ENCODE measurements at places on chromosomes 5 and 9.
A peak's percentile ranks its signal among the peaks of the same experiment; 100 is the strongest.

GRCh38 chr9:133990366-133991213 lies 1.5 kb downstream of the VAV2 start:
- DNase-seq: no peak

GRCh38 chr5:115243412-115243811 lies 19.3 kb downstream of the PGGT1B start:
- no peak for DNase-seq

GRCh38 chr5:115456056-115456455 lies 88.5 kb downstream of the FEM1C start:
- no peak for DNase-seq

DNA sequence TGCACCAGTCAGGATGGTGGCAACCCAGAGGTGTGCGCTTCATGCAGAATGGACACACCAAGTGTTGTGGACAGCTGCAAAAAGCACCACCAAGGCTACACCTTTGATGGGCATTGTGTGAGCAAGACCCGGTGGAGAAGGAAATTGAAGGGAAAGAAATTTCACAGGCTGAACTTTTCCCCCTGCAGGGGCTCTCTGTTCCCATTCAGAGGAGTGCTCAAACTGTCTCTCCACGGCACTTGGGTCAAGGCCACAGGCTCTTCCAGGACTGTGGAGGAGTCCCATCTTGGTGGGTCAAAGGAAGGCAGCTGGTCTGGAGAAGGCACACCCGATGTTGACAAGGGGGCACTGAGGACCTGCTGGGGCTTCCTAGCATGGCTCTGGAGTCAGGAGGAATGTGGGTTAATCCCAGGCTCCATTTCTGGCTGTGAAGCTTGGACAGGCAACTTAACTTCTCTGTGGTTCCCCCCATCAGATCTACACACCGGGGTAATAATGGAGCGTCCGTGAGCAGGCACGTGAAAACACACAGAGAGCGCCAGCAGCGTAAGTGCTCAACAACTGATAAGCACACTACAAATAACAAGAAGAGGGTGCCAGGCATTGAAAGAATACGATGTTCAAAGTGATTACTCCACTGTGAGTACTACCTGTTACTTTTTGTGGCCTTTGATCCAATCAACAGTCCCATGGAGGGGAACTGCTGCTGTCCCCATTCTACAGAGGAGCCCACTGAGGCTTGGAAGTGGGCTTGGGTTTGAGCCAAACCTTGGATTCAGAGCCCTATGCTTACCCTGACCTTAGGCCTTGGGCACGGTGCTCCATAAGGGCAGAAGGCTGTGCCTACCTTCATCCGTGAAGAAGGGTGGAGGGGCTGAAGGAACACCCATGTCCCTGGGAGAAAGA lies 34.2 kb upstream of the TIFAB start:
- no peak for DNase-seq

DNA sequence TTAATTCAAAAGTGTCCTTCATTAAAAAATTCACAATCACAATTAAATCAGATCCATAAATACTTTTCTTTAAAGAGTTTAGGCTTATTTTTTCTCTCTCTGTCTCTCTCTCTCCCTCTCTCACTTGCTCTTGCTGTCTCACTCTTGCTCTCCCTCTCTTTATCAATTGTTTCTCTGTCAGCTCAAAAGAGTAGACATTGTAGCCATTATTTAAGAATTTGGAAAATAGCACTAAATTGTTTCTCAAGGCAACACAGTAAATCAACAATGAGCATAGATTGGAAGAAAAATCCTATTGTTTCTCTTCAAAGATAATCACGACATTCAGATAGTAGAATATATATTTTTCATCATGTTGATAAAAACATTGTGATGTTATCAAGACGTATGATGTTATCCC lies 1114.0 kb downstream of the PTPRD start:
- DNase-seq: no peak

DNA sequence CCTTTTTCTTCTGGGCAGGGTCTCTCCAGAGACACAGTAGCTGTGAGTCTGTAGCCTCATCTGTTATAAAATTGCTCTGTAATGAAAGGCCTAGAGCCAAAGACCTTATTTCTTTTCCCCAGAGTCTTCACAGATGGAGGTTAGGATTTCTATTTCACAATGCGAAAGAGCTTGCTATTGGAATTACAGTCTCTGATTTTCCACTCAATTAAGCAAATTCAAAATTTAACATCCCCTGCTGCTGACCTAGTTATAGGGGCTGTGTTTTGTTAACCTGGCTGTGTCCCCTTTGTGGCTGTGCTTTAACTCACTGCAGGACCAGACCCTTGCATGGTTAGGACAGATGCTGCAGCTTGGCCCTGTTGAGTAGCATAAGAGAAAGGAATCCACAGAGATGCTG lies 190.3 kb upstream of the NMUR2 start:
- no peak for DNase-seq

- DNase-seq: no peak
Measured at GRCh38 chr5:155394727-155395126, 381.2 kb downstream of the KIF4B start.

DNA sequence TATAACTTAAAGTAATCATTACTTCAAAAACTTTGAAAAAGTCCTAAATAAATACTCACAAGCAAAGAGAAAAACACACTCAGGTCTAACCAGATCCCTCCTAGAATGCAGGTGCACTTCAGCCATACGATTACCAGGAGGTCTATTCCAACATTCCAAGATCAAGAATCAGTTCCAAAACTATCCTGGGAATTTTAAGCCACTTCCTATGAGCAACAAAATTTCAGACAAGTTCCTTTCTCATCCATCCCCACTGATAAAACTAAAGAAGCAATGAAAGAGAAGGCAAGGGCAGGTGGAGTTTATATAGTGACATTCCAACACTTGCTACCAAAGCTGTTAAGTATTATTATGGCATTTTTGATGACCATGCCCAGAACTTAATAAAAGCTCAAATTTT lies 29.6 kb downstream of the MLLT3 start:
- DNase-seq: no peak

GRCh38 chr5:150660108-150660831 lies 781 bp upstream of the MYOZ3 start:
- no peak for DNase-seq

GRCh38 chr5:151239237-151239861 lies 13.6 kb upstream of the GM2A start:
- DNase-seq: peak; percentile 25

GRCh38 chr9:12863618-12864017 lies 88.8 kb downstream of the LURAP1L start:
- DNase-seq: no peak

DNA sequence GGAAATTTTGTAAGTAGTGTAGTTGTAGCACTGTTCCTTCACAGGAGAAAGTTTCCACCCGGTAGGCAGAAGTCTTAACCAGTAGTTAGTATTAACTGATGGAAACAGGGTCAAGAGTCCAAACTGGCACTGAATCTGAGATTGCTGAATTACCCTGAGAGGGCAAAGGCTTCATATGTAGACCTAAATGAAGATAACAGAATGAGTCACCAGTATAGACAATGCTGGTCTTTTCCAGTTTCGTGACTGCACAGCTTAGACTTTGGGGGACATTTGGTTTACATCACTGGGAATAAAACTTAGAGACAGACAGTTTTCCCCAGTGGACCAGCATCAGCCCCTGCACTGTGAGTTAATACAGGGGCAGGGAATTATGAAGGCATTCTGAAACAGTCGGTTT lies 60.5 kb downstream of the PCSK5 start:
- DNase-seq: no peak

DNA sequence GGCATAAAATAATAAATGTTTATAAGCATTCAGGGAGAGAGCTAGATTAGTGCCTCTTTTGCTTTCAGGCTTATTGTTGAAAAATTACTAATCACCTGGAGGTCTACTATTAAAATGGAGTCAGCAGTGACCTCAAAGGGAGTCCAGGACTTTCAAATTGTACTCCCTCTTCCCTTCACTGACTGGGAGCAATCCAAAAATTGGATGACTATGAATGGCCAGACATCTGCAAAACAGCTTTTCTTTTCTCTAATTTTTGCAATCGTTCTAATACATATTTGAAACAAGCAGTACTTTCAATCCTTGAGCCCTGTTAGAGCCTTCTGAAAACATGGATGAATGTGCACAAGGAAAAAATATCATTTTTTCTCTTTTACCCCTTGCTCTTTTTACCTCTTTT lies 461.8 kb downstream of the TMEM232 start:
- DNase-seq: no peak

- no peak for DNase-seq
Measured at GRCh38 chr9:5949103-5949699, 58.5 kb downstream of the MLANA start.

DNA sequence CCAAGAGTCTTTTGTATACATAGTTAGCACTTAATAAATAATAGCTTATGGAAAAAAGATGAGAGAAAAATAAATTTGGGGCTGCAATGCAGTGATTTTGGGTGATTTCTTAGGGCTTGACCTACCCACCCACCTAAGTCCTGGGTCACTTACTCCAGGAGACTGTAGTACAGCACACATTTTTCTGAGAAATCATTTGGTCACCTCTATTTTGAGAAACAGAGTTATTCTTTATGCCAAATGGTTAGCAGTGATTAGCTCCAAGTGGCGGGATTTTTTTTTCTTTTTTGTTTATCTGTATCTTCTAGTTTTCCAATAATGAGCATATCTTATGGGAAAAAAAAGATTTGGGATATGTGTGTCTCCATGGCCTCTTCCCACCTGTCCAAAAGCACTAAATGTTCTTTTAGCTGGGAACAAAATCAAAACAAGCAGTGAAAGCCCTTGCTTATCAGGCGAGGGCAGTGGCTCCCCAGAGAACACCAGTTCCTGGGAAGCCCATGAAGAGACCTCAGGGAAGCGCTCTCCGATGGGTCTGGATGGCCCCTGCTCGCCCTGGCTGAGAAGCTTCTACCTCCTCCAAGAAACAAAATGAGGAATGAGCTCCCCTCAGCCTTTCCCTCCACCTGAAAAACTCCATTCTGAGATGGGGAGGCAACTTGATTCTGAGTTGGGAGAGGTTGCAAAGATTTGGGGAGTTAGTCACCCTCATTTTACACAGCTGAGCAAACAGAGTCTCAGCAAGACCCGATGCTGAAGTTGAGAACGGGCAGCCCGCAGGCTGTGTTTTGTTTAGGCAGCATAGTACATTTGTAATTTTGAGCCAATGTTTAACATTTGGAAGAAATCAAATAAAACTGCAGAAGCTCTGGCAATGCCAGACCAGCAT lies 69.9 kb downstream of the CYFIP2 start:
- no peak for DNase-seq

- no peak for DNase-seq
Measured at GRCh38 chr9:37920471-37921167, 16.7 kb upstream of the SLC25A51 start.

- DNase-seq: no peak
Measured at GRCh38 chr5:81817980-81818379, 67.1 kb upstream of the SSBP2 start.

GRCh38 chr9:99109522-99109921 lies 4.6 kb downstream of the TGFBR1 start:
- DNase-seq: no peak

GRCh38 chr5:52740007-52740406 lies 47.7 kb upstream of the ITGA1 start:
- DNase-seq: no peak

DNA sequence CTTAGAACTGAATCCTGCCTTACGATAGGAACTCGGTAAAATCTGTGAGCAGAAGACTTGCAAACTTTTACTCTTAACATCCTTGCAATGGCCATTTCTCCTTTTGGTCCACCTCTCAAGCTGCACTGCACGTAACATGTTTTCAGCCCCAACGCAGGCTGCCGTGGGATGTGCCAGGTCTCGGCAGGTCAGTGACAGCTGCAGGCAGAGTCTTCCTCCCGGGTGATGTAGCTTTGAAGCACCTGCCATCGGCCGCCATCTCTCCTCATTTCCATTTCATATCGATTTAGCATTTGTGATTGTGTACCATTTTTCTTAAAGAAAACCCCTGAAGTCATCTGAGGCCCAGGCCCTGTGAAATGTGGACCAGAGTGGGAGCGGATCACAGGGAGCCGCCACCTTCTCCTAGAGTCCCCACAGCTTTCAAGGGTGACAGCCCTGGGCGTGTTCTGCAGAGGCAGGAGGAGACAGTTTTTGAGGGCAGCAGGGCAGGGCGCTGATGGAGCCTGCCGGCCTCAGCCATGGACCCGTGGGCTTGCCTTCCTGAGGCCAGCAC lies 25.8 kb upstream of the LPCAT1 start:
- DNase-seq: no peak

- DNase-seq: no peak
Measured at GRCh38 chr9:101427957-101428655, 7.5 kb downstream of the ALDOB start.

DNA sequence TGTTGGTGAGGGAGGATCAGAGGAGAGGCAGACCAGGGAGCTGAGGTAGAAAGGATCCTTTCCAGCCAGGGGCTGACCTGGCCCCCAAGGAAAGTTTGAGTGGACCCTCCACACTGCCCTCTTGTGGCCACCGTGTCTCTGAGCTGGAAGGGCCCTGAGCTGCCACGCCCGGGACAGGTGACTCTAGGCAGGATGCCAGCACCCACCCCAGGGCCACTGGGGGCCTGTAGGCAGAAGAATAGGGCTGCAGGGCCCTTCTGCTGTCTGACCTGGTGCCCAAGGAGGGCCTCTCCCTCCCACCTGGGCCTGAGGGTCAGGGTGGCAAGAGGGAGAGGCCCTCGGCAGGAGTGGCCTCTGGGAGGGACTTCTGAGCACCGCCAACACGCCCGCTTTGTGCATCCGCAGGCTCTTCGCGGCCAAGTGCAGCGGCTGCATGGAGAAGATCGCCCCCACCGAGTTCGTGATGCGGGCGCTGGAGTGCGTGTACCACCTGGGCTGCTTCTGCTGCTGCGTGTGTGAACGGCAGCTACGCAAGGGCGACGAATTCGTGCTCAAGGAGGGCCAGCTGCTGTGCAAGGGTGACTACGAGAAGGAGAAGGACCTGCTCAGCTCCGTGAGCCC lies 76.8 kb downstream of the LMX1B start:
- peak; percentile 11 for DNase-seq

DNA sequence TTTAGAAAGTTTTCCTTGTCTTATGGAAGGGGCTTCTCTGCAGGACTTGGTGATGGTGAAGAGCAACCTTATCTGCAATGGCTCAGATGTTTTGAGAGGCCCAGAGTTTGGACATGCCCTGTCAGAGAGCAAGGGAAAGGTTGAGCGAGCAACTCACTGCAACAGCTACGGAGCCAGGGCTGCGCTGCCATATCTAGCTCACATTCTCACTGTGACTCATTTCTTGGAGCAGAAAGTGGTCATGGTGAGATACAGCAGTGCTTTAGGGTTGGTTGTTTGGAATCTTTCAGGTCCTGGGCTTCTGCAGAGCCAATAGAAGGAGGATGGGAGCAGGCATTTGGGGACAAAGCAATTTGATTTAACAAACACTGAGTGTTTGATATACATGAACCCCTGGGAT lies 12.3 kb downstream of the GLRA1 start:
- DNase-seq: no peak

- DNase-seq: no peak
Measured at GRCh38 chr9:91812191-91812590, 137.8 kb downstream of the ROR2 start.

DNA sequence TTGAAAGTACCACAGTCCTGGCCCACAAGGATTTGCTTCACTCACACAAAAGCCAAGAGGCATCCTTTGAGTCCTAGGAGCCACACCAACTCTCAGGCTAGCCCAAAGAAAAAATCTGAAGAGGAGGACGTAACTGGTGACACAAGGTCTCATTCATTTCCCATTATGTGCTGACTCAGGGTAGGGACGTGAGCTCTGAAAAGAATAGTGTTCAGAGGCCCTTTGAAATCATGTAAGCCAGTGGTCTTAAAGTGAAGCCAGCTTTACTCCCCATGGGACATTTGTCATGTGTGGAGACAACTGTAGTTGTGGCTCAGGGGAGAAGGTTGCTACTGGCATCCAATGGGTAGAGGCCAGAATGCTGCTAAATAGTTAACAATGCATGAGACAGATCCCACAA lies 332.4 kb downstream of the KCTD16 start:
- DNase-seq: no peak

GRCh38 chr5:10387690-10388089 lies 34.2 kb downstream of the MARCHF6 start:
- DNase-seq: no peak

All from stimulated activated CD8-positive, alpha-beta memory T cell treated with anti-CD3 and anti-CD28 coated beads, Interleukin-4, amount 100 ng/mL, for 1 hour (primary cell).